ENCODE measurements at places on chromosomes 3 and 15.

DNA sequence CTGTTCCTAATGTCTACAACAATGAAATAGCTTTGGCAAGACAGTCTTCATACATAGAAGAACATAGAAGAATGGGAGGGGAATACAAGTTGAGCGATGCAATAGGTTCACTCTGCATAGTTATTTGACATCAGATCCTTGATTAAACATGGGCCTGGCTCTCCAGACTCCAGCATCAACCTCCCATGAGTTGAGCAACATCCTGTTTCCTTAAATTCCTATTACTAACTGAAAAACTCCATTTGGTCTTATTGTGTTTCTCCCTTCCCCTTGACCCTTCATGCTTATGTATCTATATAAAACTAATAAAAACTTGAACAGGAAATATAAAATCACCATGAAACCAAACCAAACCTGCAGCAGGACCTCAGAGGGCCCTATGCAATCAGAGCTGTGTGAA, 304.5 kb upstream of the SATB1 start:
- DNase-seq: no peak

DNA sequence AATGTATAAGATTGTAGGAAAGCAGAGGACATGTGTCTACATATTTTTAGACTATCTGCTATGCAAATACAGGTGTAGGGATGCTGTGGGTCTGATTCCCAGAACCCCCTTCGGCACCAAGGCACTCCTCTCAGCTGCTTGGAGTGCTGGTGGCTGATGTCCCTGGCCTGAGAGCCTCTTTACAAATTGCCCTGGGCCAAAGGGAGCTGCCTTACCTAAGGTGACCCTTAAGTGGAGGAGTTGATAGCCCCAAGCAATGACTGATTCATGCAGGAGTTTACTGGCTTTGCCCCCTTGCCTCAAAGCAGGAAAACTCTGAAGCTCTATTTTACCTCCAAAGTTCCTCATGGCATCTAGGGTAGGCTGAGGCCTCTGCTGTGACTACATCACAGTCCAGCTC, 83.0 kb downstream of the ZNF385D start:
- DNase-seq: no peak

DNA sequence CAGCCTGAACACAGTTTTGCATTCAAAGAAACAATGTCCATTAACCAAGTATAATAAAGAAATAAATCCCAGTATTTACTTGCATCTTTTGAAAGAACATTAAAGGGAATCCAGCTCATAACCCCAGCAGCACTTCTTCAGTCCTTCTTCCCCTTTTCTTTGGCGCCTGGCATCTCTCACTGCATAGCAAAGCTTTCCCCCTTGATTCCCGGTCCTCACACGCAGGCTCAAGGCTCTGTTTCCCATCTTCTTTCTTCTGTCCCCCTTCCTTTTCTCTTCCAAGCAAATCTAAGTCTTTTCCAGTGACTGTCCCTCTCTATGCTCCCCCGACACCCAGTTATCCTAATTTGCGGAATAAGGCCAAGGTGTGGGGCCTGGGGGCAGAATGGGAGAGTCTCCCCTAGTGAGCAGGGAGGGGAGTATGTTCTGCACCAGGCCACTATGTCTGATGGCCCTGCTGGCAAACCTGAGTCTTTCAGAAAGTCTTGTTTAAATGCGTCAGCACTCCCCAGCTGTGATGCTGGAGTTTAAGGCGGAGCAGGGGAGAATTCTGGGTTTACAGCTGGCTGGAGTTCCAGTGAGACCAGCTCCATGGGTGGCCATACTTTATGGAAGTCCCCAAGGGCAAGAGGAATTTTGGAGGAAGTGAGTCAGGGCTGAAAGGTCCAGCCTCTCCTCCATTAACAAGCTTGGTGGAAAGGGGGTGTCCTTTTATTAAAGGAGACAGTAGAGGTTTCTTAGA, 42.1 kb downstream of the GOLGA6A start:
- DNase-seq: no peak

DNA sequence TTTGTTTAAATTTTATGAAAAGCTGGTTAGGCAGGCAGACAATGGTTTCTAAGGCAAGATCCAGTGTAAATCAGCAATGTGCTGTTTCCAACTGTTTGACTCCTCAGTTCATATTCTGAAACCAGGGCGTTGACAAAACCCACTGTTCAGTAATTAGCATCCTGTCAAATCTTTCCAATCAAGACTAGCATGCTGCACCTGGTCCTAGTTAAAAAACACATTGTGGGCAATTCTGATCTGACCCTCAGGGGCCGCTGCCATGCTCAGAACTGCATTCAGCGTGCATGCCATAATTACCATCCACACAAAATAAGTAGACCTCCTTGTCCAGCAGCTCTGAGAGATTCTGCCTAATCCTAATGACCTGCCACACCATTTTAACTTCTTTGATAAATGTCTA, 20.9 kb upstream of the RBP1 start:
- no peak for DNase-seq

- DNase-seq: no peak
Observed at GRCh38 chr3:143220741-143221140, 101.2 kb downstream of the CHST2 start.

DNA sequence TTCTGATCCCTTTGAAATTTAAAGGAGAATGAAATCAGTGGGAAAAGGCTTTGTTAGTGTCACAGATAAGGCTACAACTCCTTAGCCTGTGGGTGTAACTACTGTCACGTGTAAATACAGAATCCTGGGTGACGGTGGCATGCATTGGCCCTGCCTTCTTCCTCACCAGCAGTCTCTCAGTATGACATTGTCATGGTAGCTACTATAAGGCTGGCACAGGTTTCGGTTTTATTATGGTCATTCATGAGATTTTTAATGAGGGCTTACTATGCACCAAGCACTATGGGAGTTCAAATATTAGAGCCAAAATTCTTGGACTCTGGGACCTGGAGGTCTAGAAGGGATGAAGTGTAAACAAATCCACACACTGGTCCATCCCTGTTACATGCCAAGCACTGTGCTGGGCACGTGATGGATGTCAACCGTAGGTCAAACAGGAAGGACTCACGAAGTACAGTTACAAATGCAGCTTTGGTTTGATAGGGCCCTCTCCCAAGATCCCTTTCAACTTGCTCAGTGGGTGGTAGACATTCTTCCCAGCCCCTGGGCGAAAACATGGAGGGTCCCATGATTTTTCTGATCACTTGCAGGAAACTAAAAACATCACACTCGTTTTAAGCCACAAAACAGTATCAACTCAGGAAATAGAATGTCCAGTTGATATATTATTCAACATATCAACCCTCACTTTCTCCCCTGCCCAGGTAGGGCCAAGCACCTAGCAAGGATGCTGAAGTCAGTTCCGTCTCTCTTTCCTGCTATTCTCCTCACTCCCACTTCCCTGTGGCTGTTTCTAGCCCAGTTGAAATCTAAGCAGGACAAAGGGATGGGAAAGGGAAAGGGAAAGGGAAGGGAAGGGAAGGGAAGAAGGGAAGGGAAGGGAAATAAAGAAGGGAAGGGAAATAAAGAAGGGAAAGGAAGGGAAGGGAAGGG, 25.3 kb downstream of the BFSP2 start:
- no peak for DNase-seq

GRCh38 chr3:177739461-177739860, 542.2 kb upstream of the TBL1XR1 start:
- DNase-seq: no peak

- peak; percentile 71 for DNase-seq
Observed at GRCh38 chr3:52428151-52429005, 16.5 kb downstream of the SEMA3G start.

GRCh38 chr3:36446276-36446675, 66.0 kb downstream of the STAC start:
- no peak for DNase-seq

GRCh38 chr15:80531388-80531787, 127.2 kb downstream of the ARNT2 start:
- DNase-seq: no peak

GRCh38 chr15:43370310-43370974, 401 bp downstream of the ZSCAN29 start:
- DNase-seq: peak; percentile 27

GRCh38 chr3:62451211-62451887, 78.0 kb upstream of the FEZF2 start:
- no peak for DNase-seq

- DNase-seq: no peak
Observed at GRCh38 chr3:74465715-74466410, 148.6 kb downstream of the CNTN3 start.

DNA sequence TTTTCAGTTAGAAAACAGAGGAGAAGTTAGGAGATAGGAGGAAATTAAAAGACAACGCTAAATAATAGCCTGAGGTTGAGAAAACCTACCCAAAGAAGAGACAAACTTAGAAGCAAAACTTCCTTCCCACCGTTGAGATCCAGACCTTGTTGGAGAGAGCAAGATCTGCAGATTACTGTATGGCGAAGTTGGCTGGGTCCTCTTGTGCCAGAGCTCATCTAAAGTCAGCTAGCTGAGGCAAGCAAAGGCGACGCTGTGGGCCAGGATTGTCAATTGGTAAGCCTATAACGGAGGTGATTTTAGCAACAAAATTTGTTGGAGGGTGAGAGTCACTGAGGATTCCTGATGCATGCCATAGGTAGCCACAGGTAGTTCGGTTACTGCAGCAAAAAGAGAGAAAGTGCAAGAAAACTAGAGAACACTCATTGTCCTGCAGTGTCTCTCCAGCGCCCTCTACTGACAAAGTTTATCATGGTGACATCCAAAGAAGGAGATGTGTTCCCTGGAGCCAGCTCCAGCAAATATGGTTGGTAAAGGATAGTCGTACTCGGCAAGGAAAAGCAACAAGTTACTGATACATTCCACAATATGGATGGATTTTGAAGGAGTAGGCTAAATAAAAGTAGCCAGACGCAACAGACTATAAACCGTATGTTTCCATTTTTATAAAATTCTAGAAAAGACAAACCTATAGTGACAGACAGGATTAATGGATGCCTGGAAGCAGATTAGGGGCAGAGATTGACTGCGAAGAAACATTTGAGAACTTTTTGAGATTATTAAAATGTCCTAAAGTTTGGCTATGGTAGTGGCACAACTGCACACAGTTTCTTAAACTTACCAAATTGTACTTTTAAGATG, 9.8 kb upstream of the OR5K4 start:
- DNase-seq: peak; percentile 48

DNA sequence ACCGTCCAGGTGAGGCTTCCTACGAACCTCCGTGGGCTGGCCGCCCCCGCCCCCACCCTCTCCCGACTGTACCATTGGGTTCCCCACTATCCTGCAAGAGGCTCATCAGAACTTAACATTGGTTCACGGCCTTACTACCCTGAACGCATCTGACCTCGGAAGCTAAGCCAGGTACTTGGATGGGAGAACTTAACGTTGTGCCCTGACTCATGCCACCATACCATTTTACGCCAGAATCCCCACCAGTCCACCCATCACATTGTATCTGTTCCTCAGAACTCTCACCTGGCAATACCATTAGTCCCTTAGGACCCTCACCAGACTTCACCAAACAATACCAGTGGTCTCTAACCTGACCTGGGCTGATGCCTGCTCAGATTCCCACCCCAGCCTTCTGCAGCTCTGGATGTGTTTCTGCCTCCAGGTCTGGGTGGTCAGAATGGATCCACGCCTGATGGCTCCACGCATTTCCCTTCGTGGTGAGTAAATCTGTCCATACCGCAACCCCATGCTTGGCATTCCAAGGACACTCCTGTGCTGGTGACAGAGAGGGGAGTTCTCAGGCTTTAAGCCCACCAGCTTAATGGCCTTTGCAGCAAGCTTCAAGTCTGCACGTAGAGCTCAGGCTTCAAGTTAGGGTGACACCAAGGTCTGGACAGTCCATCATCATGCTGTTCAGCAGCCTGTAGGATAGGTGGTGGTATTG, 562 bp downstream of the TCTA start:
- peak; percentile 18 for DNase-seq

DNA sequence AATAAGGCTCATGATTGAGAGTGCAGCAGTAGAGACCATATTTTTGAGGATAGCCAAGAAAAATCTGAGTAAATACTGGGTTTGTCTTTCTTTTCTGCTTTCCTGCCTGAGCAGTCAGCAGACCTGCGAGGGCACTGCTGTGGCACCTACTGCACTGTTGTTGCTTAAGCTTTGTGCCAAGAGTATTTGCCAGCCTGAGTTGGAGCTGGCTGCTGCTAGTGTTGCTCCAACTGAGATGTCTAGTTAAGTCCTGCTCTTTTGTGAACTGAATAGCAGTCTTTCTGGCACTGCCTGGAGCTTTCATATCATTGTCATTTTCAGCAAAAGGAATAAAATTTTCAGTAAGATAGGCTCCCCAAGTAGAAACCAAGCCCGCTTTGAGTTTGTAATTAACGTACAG, 214.5 kb upstream of the P2RY1 start:
- DNase-seq: no peak

Measured in dermis microvascular lymphatic vessel endothelial cell (primary cell).